ENCODE measurements at places on chromosomes 4 and X.

DNA sequence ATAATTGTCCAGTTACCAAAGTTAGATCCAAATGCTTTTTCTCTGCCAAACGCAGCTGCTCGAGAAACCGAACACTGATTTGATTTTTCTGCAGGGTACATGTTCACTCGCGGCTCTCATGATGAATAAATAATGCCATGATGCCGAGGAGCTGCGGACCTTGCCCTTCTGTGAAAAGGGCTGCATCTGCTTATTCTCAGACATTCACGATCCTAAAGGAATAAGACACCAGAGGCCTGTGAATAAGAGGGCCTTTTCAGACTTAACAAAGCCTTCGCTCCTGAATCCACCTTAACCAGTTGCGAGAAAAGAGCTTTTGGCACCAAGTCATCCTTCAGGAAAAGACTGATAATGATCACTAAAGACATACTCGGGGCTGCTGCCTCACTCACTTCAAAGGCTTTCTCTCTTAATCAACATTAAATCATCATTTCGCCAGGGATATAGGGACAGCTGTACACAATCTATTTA lies 147.5 kb downstream of the FBXO8 start:
- DNase-seq, result no peak

DNA sequence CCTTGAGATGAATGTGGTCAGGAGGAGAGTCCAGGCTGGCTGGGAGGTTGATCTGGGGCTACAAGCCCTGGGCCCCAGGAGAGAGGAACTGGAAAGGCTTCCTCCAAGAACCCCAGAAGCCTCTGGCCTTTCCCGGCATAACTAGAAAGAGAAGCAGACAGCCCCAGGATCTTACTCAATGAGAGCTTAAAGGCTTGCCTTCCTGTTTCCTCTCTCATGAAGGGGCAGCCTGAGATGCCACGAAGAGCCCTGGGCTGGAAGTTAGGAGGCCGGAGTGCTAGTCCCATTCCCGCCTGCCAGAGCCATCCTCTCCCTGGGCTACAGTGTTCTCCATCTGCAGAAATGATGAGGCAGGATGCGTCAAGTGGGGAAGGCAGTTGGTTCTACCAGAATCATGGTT lies 20.1 kb upstream of the XPNPEP2 start:
- no peak for DNase-seq

DNA sequence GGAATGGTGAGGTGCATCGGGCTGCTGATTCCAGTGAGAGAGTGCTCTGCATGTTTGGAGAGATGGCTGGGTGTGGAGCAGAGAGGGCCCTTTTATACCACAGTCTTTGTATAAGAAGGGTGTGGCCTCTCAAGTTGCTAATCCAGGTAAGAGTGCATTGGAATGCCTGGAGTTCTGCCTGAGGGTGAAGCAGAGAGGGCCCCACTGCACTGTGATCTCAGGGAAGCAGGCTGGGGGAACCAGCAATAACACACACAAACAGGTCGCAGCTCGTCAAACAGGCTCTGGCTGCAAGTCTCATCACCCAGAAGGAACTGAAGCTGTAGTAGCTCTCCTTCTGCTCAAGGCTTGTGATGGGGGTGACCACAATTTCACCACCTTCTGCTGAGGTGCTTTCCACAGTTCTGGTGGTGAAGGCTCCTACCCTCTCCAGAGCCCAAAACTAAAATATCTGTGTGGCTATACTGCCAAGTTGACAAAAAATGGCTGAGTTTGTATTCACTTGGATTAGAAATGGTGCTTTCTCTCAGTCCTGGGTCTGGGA lies 687.4 kb upstream of the HS3ST1 start:
- no peak for DNase-seq

DNA sequence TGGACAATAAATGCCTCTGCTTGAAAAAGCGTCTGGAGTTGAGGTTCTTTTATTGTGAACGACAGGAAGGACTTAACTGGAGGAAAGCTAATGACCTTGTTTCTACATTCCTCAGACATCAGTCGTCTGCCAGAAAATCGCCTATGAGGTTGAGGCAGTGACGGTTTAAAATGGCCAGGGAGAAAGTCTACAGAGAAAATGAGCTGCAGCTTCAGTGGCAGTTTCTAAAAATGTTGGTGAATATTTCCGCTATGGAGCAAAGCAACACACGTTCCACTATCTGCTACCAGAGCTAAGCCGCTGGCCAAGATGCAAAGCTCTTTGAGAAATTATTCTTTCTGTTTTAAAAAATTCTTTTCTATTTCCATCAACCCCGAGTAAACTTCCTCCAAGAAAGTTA lies 116.9 kb upstream of the GALNT7 start:
- no peak for DNase-seq

GRCh38 chr4:27018910-27019309 lies 158.3 kb downstream of the STIM2 start:
- DNase-seq, result no peak

DNA sequence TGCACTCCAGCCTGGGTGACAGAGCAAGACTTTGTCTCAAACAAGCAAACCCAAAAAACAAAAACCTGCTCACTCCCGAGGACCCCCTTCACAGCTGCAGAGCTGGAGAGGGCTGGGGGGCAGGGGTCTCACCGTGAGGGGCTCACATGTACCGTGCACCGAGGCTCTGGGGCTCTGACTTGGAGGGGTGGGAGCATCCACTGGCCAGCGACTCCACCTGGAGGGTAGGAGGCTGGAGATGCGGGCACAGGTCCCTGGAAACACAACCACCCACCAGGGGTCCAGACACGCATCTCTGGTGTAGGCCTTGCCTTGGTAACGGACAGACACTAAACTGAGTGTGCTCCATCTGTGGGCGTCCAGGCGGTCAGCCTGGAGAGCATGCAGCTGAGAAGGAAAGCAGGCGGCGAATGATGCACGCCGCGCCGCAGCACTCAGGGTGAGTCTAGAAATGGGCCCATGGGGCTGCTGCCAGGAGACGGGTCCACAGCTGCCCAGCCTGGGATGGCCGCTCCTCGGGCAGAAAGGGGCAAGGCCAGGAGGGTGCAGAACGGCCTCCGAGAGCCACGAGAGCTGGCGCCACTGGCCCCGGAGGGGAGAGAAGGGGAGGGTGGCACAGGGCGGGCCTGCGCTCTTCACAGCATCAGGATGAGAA lies 26.1 kb downstream of the PPP2R3B start:
- DNase-seq, result no peak

GRCh38 chr4:97396097-97396496 lies 747.2 kb downstream of the STPG2 start:
- DNase-seq, result no peak

Measured in activated CD4-positive, CD25-positive, alpha-beta regulatory T cell treated with anti-CD3 and anti-CD28 coated beads, Interleukin-2, amount 50 U/mL, for 72 hours (primary cell).